Activated CD8-positive, alpha-beta T cell treated with anti-CD3 and anti-CD28 coated beads, Interleukin-2, amount 10 ng/mL, durations not matched to agents 7 days and 5 days (primary cell): ENCODE measurements at places on chromosomes 3 and 15. TPM values are rescaled to one million over a fixed set of nuclear protein-coding genes. Genes with fewer than 3 reads are reported as not detected.
A peak's percentile ranks its signal among the peaks of the same experiment; 100 is the strongest.

DNA sequence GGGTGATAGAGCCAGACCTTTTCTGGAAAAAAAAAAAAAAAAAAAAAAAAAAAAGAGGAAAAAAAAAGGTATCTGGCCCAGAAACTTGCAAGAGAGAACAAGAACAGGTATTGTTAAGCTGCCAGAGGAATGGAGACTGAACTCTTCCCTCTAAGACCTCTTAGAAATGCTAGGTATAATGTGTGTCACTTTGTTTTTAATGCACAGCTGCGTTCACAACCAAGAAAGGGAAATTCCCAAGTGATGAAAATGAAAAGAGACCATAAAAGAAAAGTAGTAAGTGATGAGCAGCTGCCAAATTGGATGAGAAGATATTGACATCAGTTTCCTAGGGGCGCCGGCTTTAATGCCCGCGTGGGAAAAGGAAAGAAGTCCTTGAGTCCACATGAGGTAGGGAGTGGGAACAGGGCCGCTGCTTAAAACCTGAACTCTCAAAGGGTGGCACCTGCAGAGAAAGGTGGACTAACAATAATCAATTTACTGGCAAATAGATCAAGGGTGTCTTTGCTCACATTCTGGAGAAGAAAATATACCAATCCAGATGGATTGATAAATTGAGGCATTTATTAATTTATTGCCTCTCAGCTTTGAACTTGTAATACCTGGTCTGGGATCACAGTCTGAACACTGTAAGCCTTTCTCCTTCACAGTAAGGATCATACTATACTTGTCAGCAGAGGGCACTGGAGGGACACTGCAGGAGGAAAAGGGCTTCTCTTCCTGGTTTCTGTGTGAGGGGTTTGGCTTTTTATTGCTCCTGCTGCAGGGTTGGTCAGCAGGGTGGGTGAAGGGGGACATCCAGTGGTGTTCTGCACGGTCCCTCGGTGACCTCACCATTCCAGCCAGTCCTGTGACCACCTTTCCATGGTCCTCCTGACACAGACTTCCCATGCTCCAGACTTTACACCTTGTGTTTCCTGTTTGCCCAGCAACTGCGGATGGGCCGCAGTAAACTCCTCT is 131.6 kb downstream of the AQP9 start:
- DNase-seq = peak; percentile 63

Gene ALDH1L1
- not detected for total RNA-seq

- DNase-seq = no peak
These were observed 18.9 kb downstream of the EBLN2 start for GRCh38 chr3:73080216-73080966.

- DNase-seq = no peak
These were observed 5.7 kb downstream of the PLCH1 start for GRCh38 chr3:155739154-155739553.

Gene SKOR1
- total RNA-seq = 0.21 TPM
